ENCODE measurements at places on chromosomes 16 and 17. TPM values are rescaled to one million over a fixed set of nuclear protein-coding genes. Genes with fewer than 3 reads are reported as not detected.

TNFRSF17 gene
- total RNA-seq = not detected

GALR2 gene
- total RNA-seq = 3.3 TPM

NXN gene
- total RNA-seq = 0.33 TPM

ARL5C gene
- total RNA-seq = not detected

AARSD1 gene
- total RNA-seq = 48.4 TPM

GPR139 gene
- total RNA-seq = not detected

SPEM2 gene
- total RNA-seq = not detected
